Mesothelial cell of epicardium (in vitro differentiated cells): ENCODE measurements at places on chromosomes 2 and 18. TPM values are rescaled to one million over a fixed set of nuclear protein-coding genes. Genes with fewer than 3 reads are reported as not detected.

IL36A gene
- not detected in 3 replicates for total RNA-seq

MLPH gene
- 6.1 to 7.7 TPM (median 7.5 TPM) in 3 replicates for total RNA-seq

CFAP65 gene
- total RNA-seq: not detected in 3 replicates

CLEC4F gene
- total RNA-seq: not detected in 3 replicates

PARD3B gene
- 20.4 to 23.7 TPM (median 23.4 TPM) in 3 replicates for total RNA-seq

ANKRD62 gene
- not detected in 3 replicates for total RNA-seq

ARL4C gene
- 18.4 to 21.4 TPM (median 20.7 TPM) in 3 replicates for total RNA-seq

KYNU gene
- total RNA-seq: 0.09 to 0.23 TPM (median 0.20 TPM) in 3 replicates

MBD1 gene
- total RNA-seq: 87.2 to 93.0 TPM (median 88.2 TPM) in 3 replicates

PROKR1 gene
- total RNA-seq: 0.09 to 0.14 TPM (median 0.11 TPM) in 3 replicates

TRIM54 gene
- 0.18 to 0.47 TPM (median 0.18 TPM) in 3 replicates for total RNA-seq

CD207 gene
- total RNA-seq: not detected in 3 replicates

LRATD1 gene
- 2.2 to 2.6 TPM (median 2.4 TPM) in 3 replicates for total RNA-seq

PLA2R1 gene
- 14.4 to 15.0 TPM (median 14.8 TPM) in 3 replicates for total RNA-seq

GALR1 gene
- total RNA-seq: not detected in 3 replicates

GREB1 gene
- 22.9 to 26.6 TPM (median 26.6 TPM) in 3 replicates for total RNA-seq

PLB1 gene
- total RNA-seq: 1.1 to 2.2 TPM (median 1.2 TPM) in 3 replicates

PTCD3 gene
- total RNA-seq: 150 to 157 TPM (median 156 TPM) in 3 replicates

ZNF142 gene
- total RNA-seq: 31.4 to 34.1 TPM (median 32.9 TPM) in 3 replicates

KIF3C gene
- 31.9 to 39.5 TPM (median 39.5 TPM) in 3 replicates for total RNA-seq

TLX2 gene
- 0.18 TPM in 1 of 3 replicates, not detected in the others for total RNA-seq

MERTK gene
- total RNA-seq: 25.1 to 27.3 TPM (median 27.1 TPM) in 3 replicates

MEP1B gene
- total RNA-seq: 0.18 TPM in 1 of 3 replicates, not detected in the others
